ENCODE measurements at places on chromosomes 6 and 20. TPM values are rescaled to one million over a fixed set of nuclear protein-coding genes. Genes with fewer than 3 reads are reported as not detected.

ID4 gene
- 1.8 TPM for total RNA-seq

MTRF1L gene
- 15.9 TPM for total RNA-seq

AGPAT4 gene
- total RNA-seq: 8.7 TPM

NFATC2 gene
- 15.8 TPM for total RNA-seq

RPN2 gene
- 522 TPM for total RNA-seq

NHLRC1 gene
- total RNA-seq: 0.92 TPM

SLC35A1 gene
- 19.4 TPM for total RNA-seq

TFAP2D gene
- not detected for total RNA-seq

ZBTB46 gene
- 2.5 TPM for total RNA-seq

TMEM200A gene
- total RNA-seq: not detected

TP53TG5 gene
- 0.52 TPM for total RNA-seq

THEMIS gene
- total RNA-seq: not detected

GRCh38 chr6:42808492-42809483 is 26.9 kb downstream of the BICRAL start:
- no peaks in the 10 kb centered on the region for H3K27me3 ChIP-seq
- H3K4me3 ChIP-seq: no peak overlapping the region
- no peak overlapping the region for H3K27ac ChIP-seq
- H3K36me3 ChIP-seq: no peaks in the 10 kb centered on the region
- H3K4me1 ChIP-seq: no peaks in the 10 kb centered on the region
- no peak for DNase-seq

DNA sequence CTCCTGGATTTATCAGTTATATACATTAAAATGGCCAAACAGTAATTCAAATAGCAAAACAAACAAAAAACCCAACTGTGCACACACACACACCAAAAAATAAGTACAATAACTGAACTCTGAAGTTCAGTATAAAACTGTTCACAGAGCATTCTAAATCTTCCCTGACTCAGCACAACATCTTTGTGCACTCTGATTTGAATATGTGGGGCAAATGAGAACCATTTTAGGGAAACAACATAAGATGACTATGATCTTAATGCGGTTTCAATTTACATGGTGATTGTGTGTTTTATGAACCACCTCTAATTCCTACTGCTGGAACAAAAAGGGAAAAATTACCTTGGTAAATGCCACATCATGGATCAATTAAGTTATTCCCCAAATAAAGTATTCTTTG is 41.7 kb downstream of the PLAGL1 start:
- no peaks in the 10 kb centered on the region for H3K4me1 ChIP-seq
- DNase-seq: no peak
- H3K36me3 ChIP-seq: no peaks in the 10 kb centered on the region

DNA sequence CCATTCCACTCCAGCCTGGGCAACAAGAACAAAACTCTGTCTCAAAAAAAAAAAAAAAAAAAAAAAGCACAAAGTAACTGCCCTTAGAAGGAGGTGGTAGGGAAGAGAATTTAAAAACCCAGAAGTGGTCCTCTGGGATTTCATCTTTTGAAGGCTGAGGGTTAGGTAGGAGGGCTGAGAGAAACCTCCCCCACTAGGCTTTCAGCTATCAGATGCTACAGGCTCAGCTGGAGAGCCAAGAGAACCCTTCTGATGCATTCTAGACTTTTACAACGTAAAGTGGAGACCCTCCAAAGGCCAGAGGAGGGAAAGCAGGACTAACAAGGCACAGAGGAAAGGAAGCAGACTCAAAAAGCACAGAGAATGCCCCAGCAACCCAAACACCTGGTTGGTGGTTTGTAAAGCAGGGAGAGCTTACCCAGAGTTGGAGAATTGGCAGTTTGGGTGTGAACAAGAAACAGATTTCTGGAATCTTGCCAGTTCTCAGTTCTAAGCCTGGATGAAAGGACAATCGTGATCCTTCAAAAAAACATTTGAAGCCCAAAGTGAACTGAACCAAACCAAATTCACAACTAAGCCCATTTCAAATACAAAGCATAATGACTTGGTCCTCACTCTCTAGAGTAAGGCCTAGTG is 23.2 kb upstream of the SPAG4 start:
- H3K27me3 ChIP-seq: no peaks in the 10 kb centered on the region
- H3K4me1 ChIP-seq: peaks cover 16% of the 10 kb centered on the region
- no peak overlapping the region for H3K4me3 ChIP-seq
- peaks cover 23% of the 10 kb centered on the region for H3K36me3 ChIP-seq
- DNase-seq: no peak
- no peak overlapping the region for H3K27ac ChIP-seq

GRCh38 chr6:158797331-158798310 is 21.5 kb downstream of the EZR start:
- H3K36me3 ChIP-seq: peaks cover 97% of the 10 kb centered on the region
- H3K27me3 ChIP-seq: no peaks in the 10 kb centered on the region
- H3K27ac ChIP-seq: peak overlapping the region; percentile 93
- H3K4me1 ChIP-seq: peaks cover 75% of the 10 kb centered on the region
- no peak for DNase-seq

DNA sequence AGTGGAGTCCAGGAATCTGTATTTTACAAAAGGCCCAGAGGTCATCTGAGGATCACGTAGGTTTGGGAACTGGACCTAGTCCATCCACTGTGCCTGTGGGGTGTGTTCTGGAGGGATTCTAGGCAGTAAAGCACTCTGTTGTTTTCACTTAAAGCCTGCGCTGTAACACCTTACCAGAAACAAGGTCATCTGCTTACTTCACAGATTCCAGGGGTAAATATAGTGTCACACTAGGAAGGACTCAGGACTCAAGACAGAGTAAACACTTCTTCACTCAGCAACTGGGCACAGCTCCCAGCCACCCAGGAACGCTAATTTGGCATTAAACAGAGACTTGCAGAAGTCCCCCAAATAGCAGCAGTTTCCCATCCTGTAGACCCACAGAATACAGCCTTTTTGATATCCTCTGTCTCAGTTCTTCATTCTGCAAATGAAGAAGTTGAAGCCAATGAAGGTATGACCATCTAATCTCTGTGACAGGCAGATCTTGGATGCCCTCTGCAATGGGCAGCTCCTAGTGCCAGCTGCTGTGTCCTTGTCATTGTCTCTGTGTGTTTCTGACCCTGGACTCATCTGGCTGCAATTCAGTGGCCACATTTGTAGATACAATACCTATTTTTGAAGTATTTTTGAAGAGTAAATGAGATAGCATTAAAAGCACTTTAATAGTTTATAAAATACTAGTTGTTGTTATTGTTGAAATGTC is 129.1 kb downstream of the SLC24A3 start:
- DNase-seq: no peak
- H3K27ac ChIP-seq: no peak overlapping the region
- no peaks in the 10 kb centered on the region for H3K27me3 ChIP-seq

GRCh38 chr6:168381726-168382458 is 59.1 kb upstream of the SMOC2 start:
- no peak for DNase-seq
- no peak overlapping the region for H3K4me3 ChIP-seq
- H3K36me3 ChIP-seq: peaks cover 9% of the 10 kb centered on the region
- no peaks in the 10 kb centered on the region for H3K27me3 ChIP-seq
- peaks cover 10% of the 10 kb centered on the region for H3K4me1 ChIP-seq

- H3K4me1 ChIP-seq: peaks cover 27% of the 10 kb centered on the region
- H3K27me3 ChIP-seq: no peaks in the 10 kb centered on the region
- no peak overlapping the region for H3K27ac ChIP-seq
- no peak for DNase-seq
Observed at GRCh38 chr6:11944111-11944510, 68.0 kb upstream of the HIVEP1 start.

- H3K27ac ChIP-seq: peak overlapping the region; percentile 75
- peak; percentile 33 for DNase-seq
- peak overlapping the region; percentile 79 for H3K4me3 ChIP-seq
- peaks cover 21% of the 10 kb centered on the region for H3K4me1 ChIP-seq
- peaks cover 55% of the 10 kb centered on the region for H3K36me3 ChIP-seq
Observed at GRCh38 chr6:49551078-49551865, 804 bp downstream of the C6orf141 start.

DNA sequence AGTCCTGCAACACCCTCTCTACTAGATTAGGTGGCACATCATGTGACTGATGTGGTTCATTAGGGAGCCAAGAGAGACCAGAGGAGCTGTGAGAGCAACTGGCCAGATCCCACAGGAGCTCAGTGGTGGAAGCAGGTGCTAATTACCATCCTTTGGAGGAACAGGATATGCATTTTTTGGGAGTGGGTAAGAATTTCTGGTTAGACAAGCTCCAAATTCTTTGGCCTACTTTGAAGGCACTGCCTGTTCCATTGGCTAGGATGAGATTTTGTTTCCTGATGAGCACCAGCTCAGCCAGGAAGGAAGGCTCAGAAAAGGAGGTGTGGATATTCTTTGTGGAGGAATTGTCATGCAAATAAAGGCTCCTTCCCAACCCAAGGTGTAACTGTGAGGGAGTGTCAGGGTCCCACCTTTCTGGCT is 130.3 kb upstream of the BMP2 start:
- H3K4me3 ChIP-seq: no peak overlapping the region
- H3K36me3 ChIP-seq: no peaks in the 10 kb centered on the region
- no peak overlapping the region for H3K27ac ChIP-seq
- peaks cover 8% of the 10 kb centered on the region for H3K4me1 ChIP-seq
- no peak for DNase-seq
- no peaks in the 10 kb centered on the region for H3K27me3 ChIP-seq

DNA sequence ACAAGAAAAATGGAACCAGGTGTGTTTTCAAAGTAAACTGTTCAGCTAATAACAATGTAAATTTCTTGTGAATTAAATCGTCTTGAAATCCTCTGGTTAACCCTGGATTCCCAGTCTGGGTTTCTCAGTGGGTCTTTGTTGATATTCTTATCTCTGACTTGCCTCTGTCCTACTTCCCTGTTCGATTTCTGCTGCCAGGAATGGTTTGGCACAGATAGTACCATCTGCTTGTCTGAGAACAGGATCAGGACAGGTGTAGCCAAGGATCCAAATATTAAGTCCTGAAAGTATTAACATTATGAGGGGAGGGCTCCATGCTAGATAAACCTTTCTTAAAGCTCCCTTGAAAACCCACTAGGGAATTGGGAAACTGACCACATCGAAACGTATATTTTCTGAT is 30.1 kb downstream of the ARFGEF2 start:
- H3K27me3 ChIP-seq: no peaks in the 10 kb centered on the region
- H3K4me1 ChIP-seq: peaks cover 19% of the 10 kb centered on the region
- peaks cover 47% of the 10 kb centered on the region for H3K36me3 ChIP-seq
- H3K27ac ChIP-seq: no peak overlapping the region
- H3K4me3 ChIP-seq: no peak overlapping the region
- DNase-seq: no peak

- no peaks in the 10 kb centered on the region for H3K27me3 ChIP-seq
- no peak for DNase-seq
- no peaks in the 10 kb centered on the region for H3K4me1 ChIP-seq
- no peak overlapping the region for H3K4me3 ChIP-seq
Observed at GRCh38 chr6:144234935-144235334, 50.2 kb upstream of the UTRN start.

GRCh38 chr20:46735436-46735835 is 26.0 kb downstream of the SLC2A10 start:
- no peak overlapping the region for H3K4me3 ChIP-seq
- H3K4me1 ChIP-seq: peaks cover 26% of the 10 kb centered on the region
- no peak overlapping the region for H3K27ac ChIP-seq
- H3K36me3 ChIP-seq: peaks cover 17% of the 10 kb centered on the region
- no peaks in the 10 kb centered on the region for H3K27me3 ChIP-seq

DNA sequence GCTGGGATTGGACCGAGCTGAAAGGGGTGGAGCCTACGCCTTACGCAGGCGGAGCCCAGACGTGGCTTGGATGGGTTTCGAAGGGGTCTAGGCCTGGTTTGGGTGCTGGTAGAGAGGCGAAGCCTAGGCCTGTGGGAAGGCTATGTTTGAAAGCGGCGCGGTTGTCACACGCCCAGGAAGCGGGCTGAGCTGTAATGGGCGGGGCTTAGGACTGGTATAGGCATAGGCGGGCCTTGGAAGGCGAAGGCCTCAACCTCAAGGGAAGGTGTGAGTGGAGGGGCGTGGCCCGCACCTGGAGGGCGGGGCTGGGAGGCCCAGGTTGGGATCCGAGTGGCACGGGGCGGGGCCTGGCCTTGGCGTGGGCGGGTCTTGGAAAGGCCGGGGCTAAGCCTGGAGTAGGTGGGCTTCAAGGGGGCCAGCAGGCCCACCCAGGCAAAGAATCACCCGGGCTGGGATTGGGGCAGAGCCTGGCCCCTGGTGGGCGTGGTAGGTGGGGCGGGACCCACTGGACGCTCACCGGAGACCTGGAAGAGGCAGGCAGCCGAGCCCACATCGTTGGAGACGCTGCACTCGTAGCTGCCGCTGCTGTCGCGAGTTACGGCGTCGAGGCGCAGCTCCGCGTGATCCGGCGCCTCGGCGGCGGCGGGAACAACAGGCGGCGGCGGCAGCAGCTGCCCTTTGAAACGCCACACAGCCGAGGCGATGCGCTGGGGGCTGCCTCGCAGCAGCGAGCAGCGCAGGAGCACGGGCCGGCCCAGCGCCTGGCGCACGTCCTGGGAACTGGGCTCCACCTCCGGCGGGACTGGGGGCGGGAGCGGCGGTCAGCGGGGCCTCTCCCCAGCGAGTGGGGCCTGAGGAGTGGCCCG is 49.0 kb downstream of the MDGA1 start:
- H3K4me1 ChIP-seq: no peaks in the 10 kb centered on the region
- H3K27me3 ChIP-seq: peaks cover 40% of the 10 kb centered on the region
- no peak for DNase-seq
- no peaks in the 10 kb centered on the region for H3K36me3 ChIP-seq
- H3K4me3 ChIP-seq: no peak overlapping the region

DNA sequence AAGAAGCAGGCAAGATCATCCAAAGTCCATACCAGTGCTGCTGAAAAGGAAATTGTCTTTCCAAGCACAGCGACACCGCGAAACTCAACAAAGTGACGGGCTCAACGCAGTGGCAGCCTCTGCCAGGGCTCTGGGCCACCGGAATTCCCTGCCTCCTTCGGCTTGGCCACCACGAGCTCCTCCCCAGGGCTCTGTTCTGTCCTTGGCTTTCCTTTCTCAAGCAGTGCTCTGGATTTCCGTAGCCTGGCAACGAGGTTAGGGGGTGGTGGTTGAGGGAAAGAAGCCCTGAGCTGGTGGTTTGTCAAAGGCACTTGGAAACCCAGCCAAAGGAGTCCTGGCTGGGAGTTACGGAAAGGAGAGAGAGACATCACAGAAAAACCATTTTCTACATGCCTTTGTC is 31.2 kb downstream of the PRR18 start:
- H3K27ac ChIP-seq: no peak overlapping the region
- peaks cover 51% of the 10 kb centered on the region for H3K27me3 ChIP-seq
- peaks cover 3% of the 10 kb centered on the region for H3K36me3 ChIP-seq
- no peak overlapping the region for H3K4me3 ChIP-seq

DNA sequence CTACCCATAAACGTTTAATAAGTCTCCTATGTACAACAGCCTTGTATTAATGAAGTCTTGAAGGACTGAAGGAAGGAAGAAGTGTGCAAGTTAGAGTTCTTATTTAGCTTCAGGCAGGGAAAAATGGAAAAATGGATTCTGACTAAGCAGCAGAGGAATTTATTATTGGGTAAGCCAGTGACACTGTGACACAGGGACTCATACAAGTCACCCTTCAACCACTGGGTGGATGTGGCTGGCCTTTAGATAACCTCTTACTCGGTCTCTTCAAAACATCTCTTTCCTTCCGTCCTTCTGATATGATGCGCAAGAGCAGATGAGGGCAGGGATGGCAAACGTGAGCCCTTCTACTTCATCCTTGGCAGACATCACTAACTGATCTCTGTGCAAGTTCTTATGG is 145.6 kb downstream of the DHX35 start:
- H3K4me1 ChIP-seq: peaks cover 22% of the 10 kb centered on the region
- no peak overlapping the region for H3K27ac ChIP-seq
- no peak overlapping the region for H3K4me3 ChIP-seq
- H3K27me3 ChIP-seq: peaks cover 98% of the 10 kb centered on the region

- H3K4me3 ChIP-seq: no peak overlapping the region
- no peak overlapping the region for H3K27ac ChIP-seq
- no peaks in the 10 kb centered on the region for H3K27me3 ChIP-seq
- peaks cover 92% of the 10 kb centered on the region for H3K36me3 ChIP-seq
Observed at GRCh38 chr20:10649797-10650160, 24.0 kb downstream of the JAG1 start.

Measured in Calu3 (cell line).